CD4-positive, alpha-beta T cell treated with Interferon gamma for 1 hour (primary cell): ENCODE measurements at places on chromosomes 13 and 19.

- no peak for DNase-seq
These were observed 73.4 kb downstream of the PCDH9 start for GRCh38 chr13:67156723-67157060.

DNA sequence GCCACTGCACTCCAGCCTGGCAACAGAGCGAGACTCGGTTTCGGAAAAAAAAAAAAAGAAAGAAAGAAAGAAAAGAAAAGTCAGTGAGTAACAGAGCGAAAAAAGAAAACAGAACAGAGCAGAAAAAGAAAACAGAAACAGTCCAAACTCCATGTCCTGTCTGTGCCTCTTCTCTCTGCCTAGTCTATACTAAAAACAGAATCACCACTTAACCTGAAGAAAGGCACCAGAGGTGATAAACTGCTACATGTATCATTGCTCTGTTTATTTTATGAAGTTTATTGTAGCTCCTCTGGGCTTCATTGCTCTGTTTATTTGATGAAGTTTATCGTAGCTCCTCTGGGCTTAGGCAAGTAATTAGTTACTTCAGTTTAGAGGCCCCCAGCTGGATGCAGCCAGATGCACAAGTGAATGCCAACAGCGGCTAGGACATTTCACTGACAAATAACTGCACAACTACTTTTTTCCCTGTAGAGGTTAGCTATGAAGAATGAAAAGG is 39.2 kb downstream of the TBC1D4 start:
- DNase-seq = no peak

- DNase-seq = no peak
These were observed 22.8 kb downstream of the PLIN4 start for GRCh38 chr19:4495471-4495870.

- DNase-seq = no peak
These were observed 120.1 kb downstream of the ZNF486 start for GRCh38 chr19:20287070-20287469.

- DNase-seq = no peak
These were observed 26.3 kb downstream of the SAE1 start for GRCh38 chr19:47156861-47157430.

DNA sequence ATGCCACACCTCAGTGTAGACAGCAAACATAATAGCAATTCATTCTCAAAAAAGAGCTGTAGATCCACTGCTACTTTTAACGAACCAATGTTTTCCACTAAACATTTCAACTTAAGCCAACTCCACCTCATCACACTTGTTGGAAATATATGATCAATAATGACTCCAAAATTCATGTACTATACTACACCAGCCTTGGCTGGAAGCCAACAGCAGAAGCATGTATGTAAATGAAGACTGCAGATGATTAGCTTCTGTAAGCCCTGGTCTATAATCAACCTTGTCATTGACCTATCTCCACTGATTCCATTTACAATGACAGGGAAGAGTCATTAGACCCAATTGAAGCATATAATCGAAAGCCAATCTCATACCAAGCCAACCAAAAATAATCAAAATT is 71.7 kb downstream of the STK24 start:
- DNase-seq = no peak

GRCh38 chr13:112965573-112966115 is 3.4 kb upstream of the MCF2L start:
- DNase-seq = no peak
